Pancreas (tissue), 10 donors: ENCODE measurements at places on chromosomes 12 and 14. TPM values are rescaled to one million over a fixed set of nuclear protein-coding genes. Genes with fewer than 3 reads are reported as not detected.

- peak within 1 kb of the TSS; percentile 90 for H3K27ac ChIP-seq
- no peaks in the 10 kb centered on the region for H3K4me1 ChIP-seq
- H3K4me3 ChIP-seq: peak within 1 kb of the TSS; percentile 98
- DNase-seq: peak; percentile 85
- no peaks in the 10 kb centered on the region for H3K27me3 ChIP-seq
Measured at GRCh38 chr14:63727736-63728728, at the start of gene SGPP1. SGPP1 (minus strand) TSS chr14:63728065; CDS start chr14:63727944, 121 bp downstream.

The ALX1 gene
- not detected for total RNA-seq

DNA sequence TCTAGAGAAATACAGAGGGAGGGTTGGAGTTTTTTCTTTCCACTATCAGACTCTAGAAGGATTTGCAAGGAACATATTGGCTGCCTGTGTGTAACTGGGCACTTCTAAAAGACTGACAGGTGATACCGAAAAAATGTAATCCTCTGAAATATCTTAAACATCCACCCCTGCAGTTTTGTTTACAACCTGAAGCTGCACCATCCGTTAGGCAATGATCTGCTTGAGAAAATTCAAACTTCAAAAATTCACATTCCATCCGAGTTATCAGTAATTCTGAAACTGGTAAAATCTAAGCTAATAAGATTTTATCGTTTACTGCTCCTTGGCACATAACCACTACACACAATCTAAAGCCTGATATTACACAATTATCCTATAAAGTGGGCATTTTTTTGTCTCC is 528.6 kb downstream of the FUT8 start:
- no peak for DNase-seq
- H3K36me3 ChIP-seq: no peaks in the 10 kb centered on the region
- no peak overlapping the region for H3K4me3 ChIP-seq
- H3K27ac ChIP-seq: no peak overlapping the region
- no peaks in the 10 kb centered on the region for H3K4me1 ChIP-seq

DNA sequence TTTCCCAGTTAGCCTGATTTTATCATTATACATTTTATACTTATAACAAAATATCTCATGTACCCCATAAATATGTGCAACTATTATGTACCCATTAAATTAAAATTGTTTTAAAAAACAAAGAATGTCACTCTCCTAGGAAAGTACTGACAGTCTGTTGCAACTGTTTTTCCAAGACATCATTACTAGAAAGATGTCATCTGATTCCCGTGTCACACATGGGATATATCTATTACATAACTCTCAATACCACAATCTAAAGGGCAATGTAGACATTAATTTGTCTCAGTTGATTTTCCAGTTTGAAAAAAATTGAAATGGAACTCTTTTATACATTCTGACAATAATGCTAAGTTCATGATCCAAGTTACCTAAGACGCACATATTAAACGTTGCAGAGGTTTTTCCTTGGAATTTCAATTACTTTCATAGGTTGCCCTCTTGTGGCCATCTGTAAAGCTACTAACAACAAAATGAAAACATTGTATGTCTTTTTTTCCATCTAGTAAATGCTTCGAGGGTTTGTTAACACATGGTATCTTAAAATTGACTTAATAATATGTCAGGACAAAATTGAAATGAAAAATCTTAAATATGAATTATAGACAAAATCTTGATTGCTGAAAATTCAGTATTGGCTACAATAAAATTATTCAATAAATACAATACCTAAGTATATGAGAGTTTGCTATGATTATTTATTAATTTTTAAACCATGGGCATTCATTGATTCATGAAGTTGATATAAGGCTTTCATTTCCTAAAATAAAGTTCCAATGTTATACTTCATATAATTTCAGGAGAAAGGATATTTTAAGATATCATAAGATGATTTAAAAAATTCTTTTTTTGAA is 131.6 kb downstream of the PPFIA2 start:
- no peak overlapping the region for H3K27ac ChIP-seq
- H3K4me1 ChIP-seq: no peaks in the 10 kb centered on the region
- H3K27me3 ChIP-seq: no peaks in the 10 kb centered on the region
- no peak overlapping the region for H3K4me3 ChIP-seq
- DNase-seq: no peak

DNA sequence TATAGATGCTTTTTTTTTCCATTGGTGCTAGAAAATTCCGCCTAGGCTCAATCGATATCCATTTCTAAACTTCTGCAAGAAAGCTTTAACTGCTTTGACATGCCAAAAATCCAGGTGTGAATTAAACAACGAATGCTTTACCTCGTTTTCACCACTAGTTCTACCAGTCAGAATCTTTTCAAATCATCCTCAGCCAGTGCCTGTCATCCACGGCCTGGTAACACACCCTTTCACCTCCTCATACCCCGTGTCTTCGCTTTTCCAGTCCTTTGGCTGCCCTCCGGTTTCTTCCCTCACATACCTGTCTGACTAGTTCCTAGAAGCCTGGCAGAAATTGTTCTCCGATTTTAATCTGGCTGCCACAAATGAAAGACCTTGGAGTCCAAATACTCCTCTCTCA is 1.4 kb upstream of the PHC1 start:
- no peak overlapping the region for H3K27ac ChIP-seq
- no peak overlapping the region for H3K4me3 ChIP-seq
- peaks cover 15% of the 10 kb centered on the region for H3K4me1 ChIP-seq
- H3K36me3 ChIP-seq: no peaks in the 10 kb centered on the region

The CD163L1 gene
- 1.1 TPM for total RNA-seq

The DNM1L gene
- 24.0 TPM for total RNA-seq

DNA sequence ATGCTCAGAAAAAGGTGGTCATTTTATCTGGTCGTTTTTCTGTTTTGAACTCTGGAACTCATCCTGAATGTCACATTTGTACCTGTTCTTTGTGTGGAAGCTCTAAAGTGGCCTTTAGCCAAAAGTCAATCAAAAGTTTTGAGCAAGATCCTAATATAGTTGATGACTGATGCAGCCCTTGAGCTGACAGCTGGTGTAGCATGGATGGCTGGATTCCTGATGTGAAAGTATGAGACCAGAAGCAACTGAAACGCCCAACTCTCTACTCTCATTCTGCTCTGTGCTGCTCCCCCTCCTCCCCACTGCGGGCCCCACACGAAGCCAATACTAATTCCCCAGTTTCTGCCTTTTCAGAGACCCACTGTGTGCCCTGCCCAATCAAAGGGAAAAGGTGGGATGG is 10.3 kb upstream of the MYH7 start:
- H3K36me3 ChIP-seq: no peaks in the 10 kb centered on the region
- H3K27ac ChIP-seq: no peak overlapping the region
- H3K4me3 ChIP-seq: no peak overlapping the region
- no peaks in the 10 kb centered on the region for H3K27me3 ChIP-seq

DNA sequence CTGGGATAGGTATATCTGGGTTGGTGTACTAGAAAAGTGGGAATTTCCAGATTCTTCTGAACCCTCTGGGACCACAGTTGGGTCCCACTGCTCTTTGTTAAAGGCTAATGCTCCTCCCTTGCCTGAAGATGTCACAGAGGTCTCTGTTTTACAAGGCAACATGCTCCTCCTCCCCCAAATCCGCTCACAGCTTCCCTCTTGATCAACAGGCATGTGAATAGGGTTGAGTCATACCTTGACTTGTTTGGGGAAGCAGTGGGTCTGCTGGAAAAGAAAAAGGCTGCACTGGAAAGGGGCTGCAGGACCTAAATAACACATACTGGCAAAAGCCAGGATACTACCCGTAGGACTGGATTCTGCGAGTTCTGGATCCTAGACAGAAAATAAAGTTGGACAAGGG is 165.4 kb upstream of the TMEM260 start:
- H3K27me3 ChIP-seq: no peaks in the 10 kb centered on the region
- no peaks in the 10 kb centered on the region for H3K4me1 ChIP-seq
- H3K27ac ChIP-seq: no peak overlapping the region
- no peak for DNase-seq
- no peak overlapping the region for H3K4me3 ChIP-seq

GRCh38 chr14:26113911-26114640 is 483.8 kb downstream of the NOVA1 start:
- no peaks in the 10 kb centered on the region for H3K4me1 ChIP-seq
- no peak overlapping the region for H3K27ac ChIP-seq
- no peaks in the 10 kb centered on the region for H3K27me3 ChIP-seq
- H3K36me3 ChIP-seq: no peaks in the 10 kb centered on the region

The CD4 gene
- 1.2 TPM for total RNA-seq

GRCh38 chr14:98638366-98638765 is 633.6 kb downstream of the BCL11B start:
- DNase-seq: no peak
- H3K36me3 ChIP-seq: no peaks in the 10 kb centered on the region
- no peaks in the 10 kb centered on the region for H3K4me1 ChIP-seq
- no peaks in the 10 kb centered on the region for H3K27me3 ChIP-seq
- H3K27ac ChIP-seq: no peak overlapping the region
